Activated T-helper 1 cell treated with anti-CD3 and anti-CD28 coated beads, Interleukin-12 subunit alpha, Interleukin-12 subunit beta, Interleukin-2, Interleukin-4 antibody, amounts not matched to agents 30 ng/mL and 10 ng/mL and 1 ng/mL, durations not matched to agents 14 hours and 24 hours and 36 hours (primary cell): ENCODE measurements at places on chromosomes 1 and 21. TPM values are rescaled to one million over a fixed set of nuclear protein-coding genes. Genes with fewer than 3 reads are reported as not detected.

The KCND3 gene
- not detected in 2 replicates for total RNA-seq

The CCDC190 gene
- total RNA-seq = not detected in 2 replicates

The CDK18 gene
- 0.21 and 0.47 TPM in 2 replicates for total RNA-seq

The GJB5 gene
- not detected in 2 replicates for total RNA-seq

The GCSAML gene
- 0.16 TPM in 1 of 2 replicates, not detected in the other for total RNA-seq

The RHBDL2 gene
- total RNA-seq = not detected in 2 replicates
